CD8-positive, alpha-beta memory T cell (primary cell): ENCODE measurements at places on chromosomes 5 and 9. TPM values are rescaled to one million over a fixed set of nuclear protein-coding genes. Genes with fewer than 3 reads are reported as not detected.

DDX4 gene
- total RNA-seq = not detected

ANGPTL2 gene
- not detected for total RNA-seq

EPB41L4B gene
- 0.35 TPM for total RNA-seq

DNA sequence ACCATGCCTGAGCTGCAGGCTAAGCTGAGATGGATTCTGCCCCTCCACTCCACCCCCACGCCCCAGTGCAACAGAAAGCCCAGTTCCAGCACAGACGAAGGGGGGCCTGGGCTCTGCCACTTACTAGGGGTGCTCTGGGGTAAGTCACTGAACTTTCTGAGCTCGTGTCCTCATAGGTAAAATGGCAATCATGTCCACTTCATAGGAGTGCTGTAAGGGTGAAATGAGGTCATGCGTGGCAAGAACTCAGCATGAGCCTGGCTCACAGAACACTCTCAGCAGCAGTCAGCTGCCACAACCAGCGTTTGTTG lies 8.4 kb upstream of the PSD2 start:
- no peak overlapping the region for H3K27ac ChIP-seq
- peaks cover 10% of the 10 kb centered on the region for H3K4me1 ChIP-seq
- H3K27me3 ChIP-seq = peaks cover 15% of the 10 kb centered on the region
- no peaks in the 10 kb centered on the region for H3K36me3 ChIP-seq
- no peak for DNase-seq
- no peak overlapping the region for H3K4me3 ChIP-seq

DNA sequence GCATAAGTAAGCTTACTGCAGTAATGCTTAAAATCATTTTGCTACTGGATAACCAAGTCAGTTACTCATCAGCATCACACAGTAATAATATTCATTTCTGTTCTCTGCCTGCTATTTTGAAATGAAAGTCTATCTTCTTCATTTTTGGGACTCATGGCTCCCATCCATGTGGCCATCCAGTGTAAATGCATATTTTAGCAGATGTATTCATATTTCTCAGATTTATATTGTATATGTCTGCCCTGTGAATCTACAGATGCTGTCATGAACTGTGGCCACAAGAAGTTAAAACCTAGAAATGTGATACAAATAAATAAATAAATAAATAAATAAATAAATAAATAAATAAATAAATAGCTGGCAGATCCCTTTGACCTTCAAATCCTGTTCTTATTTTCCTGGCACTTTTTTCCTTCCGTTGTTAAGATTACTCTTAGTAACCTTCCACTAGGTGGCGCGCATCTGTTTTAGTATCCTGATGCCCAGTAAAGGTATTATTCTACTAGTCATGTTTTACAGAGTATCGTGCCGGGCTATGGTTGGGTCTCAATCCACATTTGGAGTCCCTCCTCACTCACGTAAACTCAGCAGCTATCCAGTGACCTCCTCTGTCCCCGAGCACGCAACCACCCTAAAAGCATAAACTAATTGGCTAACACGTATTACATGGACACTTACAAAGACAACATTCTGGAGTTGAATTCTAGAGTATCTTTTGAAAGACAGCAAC lies 79.2 kb upstream of the IL7R start:
- no peaks in the 10 kb centered on the region for H3K27me3 ChIP-seq
- no peaks in the 10 kb centered on the region for H3K36me3 ChIP-seq
- no peak overlapping the region for H3K27ac ChIP-seq
- no peak overlapping the region for H3K4me3 ChIP-seq
- DNase-seq = peak; percentile 65

DNA sequence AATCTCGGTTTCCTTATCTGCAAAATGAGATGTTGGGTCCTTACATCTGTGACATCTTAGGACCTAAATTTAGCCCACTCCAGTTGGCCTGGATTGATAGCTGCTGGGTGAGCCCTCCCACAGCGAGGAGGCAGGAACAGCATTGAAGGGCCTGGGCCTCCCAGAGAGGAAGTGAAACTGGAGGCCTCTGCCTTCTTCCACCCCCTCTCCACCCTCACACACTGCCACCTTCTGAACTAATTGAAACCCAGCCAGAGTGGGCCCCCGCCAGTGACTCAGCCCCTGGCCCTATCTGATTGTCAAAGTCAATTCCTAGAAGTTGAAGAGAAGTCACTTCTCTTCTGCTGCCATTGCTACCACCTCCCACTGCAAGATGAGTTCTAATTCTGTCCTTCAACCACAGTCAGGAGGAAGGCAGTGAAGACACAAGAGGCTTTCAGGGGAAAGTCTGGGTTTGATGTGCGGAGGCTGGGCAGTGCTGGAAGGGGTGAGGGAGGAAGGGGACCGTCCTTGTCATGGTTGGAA lies 55.2 kb upstream of the NEK6 start:
- H3K36me3 ChIP-seq = no peaks in the 10 kb centered on the region
- peak overlapping the region; percentile 36 for H3K27ac ChIP-seq
- H3K4me3 ChIP-seq = no peak overlapping the region
- DNase-seq = peak; percentile 67

- H3K27me3 ChIP-seq = no peaks in the 10 kb centered on the region
- no peak overlapping the region for H3K27ac ChIP-seq
- no peaks in the 10 kb centered on the region for H3K36me3 ChIP-seq
- H3K4me3 ChIP-seq = no peak overlapping the region
- H3K4me1 ChIP-seq = no peaks in the 10 kb centered on the region
These were observed 575.2 kb upstream of the WWC1 start for GRCh38 chr5:167716126-167716775.

- DNase-seq = no peak
- H3K27ac ChIP-seq = no peak overlapping the region
- H3K4me1 ChIP-seq = no peaks in the 10 kb centered on the region
- no peaks in the 10 kb centered on the region for H3K27me3 ChIP-seq
These were observed 147.0 kb downstream of the DCP2 start for GRCh38 chr5:113123618-113124017.

GRCh38 chr5:96675882-96676281 lies 13.7 kb downstream of the CAST start:
- no peak for DNase-seq
- H3K4me1 ChIP-seq = no peaks in the 10 kb centered on the region
- H3K36me3 ChIP-seq = peaks cover 8% of the 10 kb centered on the region
- H3K27ac ChIP-seq = no peak overlapping the region

DNA sequence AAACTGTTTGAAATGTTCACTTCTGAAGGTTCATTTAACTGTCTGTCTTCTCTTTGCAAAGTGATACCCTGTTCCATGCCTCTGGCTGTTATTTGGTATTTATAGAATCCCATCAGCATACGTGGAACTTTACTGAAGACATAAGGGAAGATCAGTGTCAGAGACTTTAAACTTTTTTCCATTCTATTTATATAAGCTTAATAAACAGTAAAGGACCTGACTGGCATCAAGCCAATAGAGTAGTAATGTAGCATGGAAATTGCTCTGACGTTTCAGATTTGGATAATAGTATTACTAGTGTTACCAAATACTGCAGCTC lies 94.9 kb upstream of the MINAR2 start:
- H3K4me1 ChIP-seq = no peaks in the 10 kb centered on the region
- no peaks in the 10 kb centered on the region for H3K36me3 ChIP-seq
- H3K4me3 ChIP-seq = no peak overlapping the region
